ENCODE measurements at places on chromosomes 16 and 17.

- DNase-seq = no peak
These were observed 19.2 kb downstream of the CDH3 start for GRCh38 chr16:68664297-68664696.

- DNase-seq = no peak
These were observed 7.5 kb downstream of the IL4R start for GRCh38 chr16:27321013-27321915.

- DNase-seq = no peak
These were observed 92.8 kb downstream of the CHD9 start for GRCh38 chr16:53147500-53148065.

DNA sequence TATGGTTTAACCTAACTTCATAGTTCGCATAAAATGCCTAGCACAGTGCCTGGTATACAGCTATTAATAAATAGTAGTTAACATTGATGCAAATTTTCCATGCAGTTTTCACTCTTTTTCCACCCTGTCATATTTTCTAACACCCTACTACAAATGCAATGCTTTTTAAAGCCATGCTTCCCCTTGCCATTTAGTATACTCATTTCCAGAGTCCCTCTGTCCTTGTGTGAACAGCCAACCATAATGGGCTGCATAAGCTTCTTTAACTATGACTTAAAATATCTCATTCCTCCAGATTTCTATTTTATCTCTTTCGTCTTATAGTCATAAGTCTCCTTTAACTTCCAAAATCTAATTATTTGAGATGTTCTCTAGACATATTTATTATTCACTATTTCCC, 284.1 kb downstream of the GRIN2A start:
- no peak for DNase-seq

GRCh38 chr17:79525793-79526677, 84.8 kb downstream of the RBFOX3 start:
- no peak for DNase-seq

DNA sequence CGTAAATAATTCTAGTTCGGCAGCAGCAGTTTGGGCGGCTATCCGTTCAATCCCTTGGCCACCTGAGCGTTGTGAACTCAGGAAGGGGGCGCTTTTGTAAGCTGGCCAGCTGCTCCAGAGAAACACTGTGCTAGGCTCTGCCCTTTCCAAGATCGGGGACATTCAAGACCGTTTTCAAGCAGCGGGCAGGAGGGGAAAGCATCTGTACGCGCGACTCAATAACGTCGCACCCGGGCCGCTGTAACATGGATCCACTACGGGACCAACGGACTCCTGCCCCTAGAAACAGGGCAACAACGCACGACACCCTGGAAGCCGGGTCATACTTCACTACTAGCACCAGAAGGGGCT, 463 bp downstream of the TOP2A start:
- DNase-seq = no peak

Measured in activated T-helper 9 cell treated with anti-CD3 and anti-CD28 coated beads, Interleukin-2, amount 50 U/mL, for 16 hours (primary cell).